ENCODE measurements at places on chromosomes 12 and 14.

- DNase-seq = no peak
Measured at GRCh38 chr12:57872362-57872761, 25.8 kb upstream of the CTDSP2 start.

GRCh38 chr14:98059106-98059505 lies 1212.9 kb downstream of the BCL11B start:
- no peak for DNase-seq

- DNase-seq = no peak
Measured at GRCh38 chr12:30829876-30830275, 75.1 kb upstream of the CAPRIN2 start.

- no peak for DNase-seq
Measured at GRCh38 chr14:40119321-40119720, 687.1 kb upstream of the FBXO33 start.

DNA sequence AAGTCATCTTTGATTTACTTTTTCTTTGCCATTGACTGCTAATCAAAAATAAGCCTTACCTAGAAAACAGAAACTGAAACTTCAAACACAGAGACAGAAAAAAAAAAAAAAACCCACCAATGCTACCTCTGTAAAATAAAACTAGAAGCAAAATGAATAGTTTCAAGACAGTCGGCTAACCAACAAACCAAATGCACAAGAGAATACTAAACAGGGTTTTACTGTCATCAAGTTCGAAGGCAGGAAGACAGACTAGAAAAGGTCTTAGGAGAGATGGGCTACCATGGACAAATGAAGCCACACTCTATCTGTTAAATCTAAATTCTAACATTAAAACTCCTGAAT lies 59.5 kb downstream of the SEL1L start:
- DNase-seq = no peak

DNA sequence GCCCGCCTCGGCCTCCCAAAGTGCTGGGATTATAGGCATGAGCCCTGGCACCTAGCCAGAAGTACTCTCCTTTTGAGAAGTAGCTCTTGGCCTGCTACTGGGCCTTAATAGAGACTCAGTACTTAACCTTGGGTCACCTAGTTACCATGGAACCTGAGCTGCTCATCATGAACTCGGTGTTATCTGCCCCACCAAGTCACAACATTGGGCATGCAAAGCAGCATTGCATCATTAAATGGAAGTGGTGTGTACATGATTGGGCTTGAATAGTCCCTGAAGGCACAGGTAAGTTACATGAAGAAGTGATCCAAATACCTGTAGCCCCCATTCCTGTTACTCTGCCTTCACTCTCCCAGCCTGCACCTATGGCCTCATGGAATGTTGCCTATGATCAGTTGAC lies 18.0 kb upstream of the ATF7 start:
- DNase-seq = no peak

Data from activated B cell treated with CpG ODN at 0.5 μM for 24 hours (primary cell).